WERI-Rb-1 (cell line): ENCODE measurements at places on chromosomes 11 and 22.

DNA sequence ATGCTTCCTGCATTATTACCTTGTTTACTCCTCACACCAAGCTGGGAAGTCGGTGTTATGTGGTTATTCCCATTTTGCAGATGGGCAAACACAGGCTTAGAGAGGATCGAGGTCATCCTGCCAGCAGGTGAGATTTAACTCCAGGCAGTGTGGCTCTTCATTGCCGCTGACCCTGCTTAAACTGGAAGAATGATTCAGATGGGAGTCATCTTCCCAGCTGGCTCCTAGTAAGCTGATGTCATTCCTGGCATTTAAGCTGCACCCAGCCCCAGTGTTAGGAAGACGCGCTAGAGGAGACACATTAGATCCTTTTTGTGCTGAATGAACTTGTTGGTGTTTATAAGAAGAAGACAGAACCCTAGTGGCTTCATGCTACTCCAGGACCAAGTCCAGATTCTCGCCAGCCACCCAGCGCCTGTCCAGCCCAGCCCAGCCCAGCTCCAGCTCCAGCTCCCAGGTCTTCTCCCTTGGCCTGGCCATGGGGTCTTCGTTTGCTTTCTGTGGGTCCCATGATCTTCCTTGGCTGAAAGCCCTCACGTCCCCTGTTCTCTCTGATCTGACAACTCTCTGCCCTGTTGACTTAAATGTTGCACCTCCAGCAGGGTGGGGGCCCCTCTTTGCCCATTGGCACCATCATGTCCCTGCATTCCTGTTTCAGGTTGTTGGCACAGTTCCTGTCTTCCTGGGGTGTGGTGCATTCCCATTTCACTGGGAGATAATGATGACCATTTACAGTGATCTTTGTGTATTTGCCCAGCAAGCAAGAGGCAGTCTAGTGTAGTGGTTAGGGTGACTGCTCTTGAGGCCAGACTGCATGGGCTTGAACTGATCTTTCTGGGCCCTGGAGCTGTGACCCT lies 13.6 kb downstream of the PARVB start:
- DNase-seq: peak; percentile 28

GRCh38 chr11:14304601-14305000 lies 54.4 kb downstream of the RRAS2 start:
- no peak for DNase-seq

- no peak for DNase-seq
These were observed 18.8 kb downstream of the APOL2 start for GRCh38 chr22:36220451-36220921.

GRCh38 chr11:61146416-61146815 lies 14.8 kb downstream of the VPS37C start:
- DNase-seq: no peak

GRCh38 chr11:706957-707816 lies 1.2 kb downstream of the EPS8L2 start:
- DNase-seq: peak; percentile 71

- peak; percentile 71 for DNase-seq
These were observed 105.3 kb downstream of the CTTN start for GRCh38 chr11:70503468-70504221.
